ENCODE measurements at places on chromosomes 4 and X. TPM values are rescaled to one million over a fixed set of nuclear protein-coding genes. Genes with fewer than 3 reads are reported as not detected.

- no peak for DNase-seq
These were observed 31.0 kb downstream of the SLC10A6 start for GRCh38 chr4:86818211-86818610.

UNC5C gene
- 2.0 TPM for total RNA-seq

CACNA1F gene
- 0.11 TPM for total RNA-seq

SETD7 gene
- total RNA-seq = 46.3 TPM
